ENCODE measurements at places on chromosomes 2 and 18.

DNA sequence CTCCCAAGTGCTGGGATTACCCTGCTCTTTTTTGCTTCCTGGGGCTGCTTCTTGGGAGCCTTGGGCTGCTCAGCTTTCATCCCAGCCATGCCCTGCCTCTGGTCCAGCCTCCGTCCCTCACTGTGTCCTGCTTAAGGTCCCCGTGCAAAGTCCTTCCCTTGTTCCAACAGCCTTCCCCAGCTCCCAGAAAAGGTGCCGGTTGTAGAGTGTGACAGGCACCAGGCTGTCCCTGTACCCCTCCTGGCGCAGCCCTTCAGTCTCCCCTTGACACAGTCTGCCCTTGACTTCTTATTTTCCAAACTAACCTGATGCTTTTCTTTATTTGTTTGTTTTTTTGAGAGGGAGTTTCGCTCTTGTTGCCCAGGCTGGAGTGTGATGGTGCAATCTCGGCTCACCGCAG lies 20.1 kb upstream of the ALPI start:
- DNase-seq, result peak; percentile 14

- DNase-seq, result no peak
Measured at GRCh38 chr2:156896294-156896693, 361.2 kb upstream of the GALNT5 start.

DNA sequence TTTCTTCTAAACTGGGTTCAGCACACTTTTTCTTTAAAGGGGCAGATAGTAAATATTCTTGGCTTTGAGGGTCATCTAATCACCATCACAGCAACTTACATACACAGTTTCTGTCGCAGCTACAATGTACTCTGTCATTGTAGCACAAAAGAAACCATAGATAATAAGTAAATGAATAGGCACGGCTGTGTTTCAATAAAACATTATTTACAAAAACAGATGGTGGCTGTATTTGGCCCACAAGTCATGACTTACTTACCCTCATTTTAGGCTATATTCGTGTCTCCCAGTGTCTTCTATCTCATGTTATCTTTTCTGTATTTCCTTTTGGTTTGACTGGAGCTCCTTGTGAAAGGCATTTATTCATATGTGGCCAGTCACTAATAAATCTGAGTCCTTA lies 168.3 kb downstream of the MAP2 start:
- DNase-seq, result no peak

- no peak for DNase-seq
Measured at GRCh38 chr18:48345596-48345995, 63.6 kb downstream of the ZBTB7C start.

- no peak for DNase-seq
Measured at GRCh38 chr2:127796389-127796788, 14.6 kb downstream of the WDR33 start.

GRCh38 chr2:166499281-166499680 lies 5.2 kb upstream of the SCN7A start:
- DNase-seq, result no peak

- no peak for DNase-seq
Measured at GRCh38 chr2:186273953-186274352, 212.1 kb upstream of the ZC3H15 start.

- DNase-seq, result no peak
Measured at GRCh38 chr2:14815201-14815600, 182.7 kb downstream of the LRATD1 start.

- no peak for DNase-seq
Measured at GRCh38 chr2:231185886-231186285, 12.5 kb upstream of the ARMC9 start.

- no peak for DNase-seq
Measured at GRCh38 chr2:127410871-127411652, 7.2 kb upstream of the PROC start.

DNA sequence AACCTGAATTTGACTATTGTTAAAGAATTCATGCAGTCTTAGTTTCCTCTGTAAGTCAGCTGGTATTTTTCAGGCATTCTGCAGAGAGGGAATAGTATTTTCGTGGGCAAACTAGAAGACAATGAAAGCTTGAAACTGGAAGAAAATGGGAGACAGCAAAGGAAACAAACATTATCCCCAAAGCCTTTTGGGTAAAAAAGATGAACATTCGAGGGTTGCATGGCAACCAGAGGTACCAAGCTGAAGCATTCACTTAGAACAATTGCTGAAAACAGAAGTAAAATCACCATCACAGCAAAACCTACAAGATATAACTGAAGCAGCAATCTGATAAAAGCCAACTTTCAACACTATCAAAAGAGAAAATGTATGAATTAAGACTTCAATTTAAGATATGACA lies 233.7 kb downstream of the SCG2 start:
- DNase-seq, result no peak

- no peak for DNase-seq
Measured at GRCh38 chr2:86254576-86255538, 55.6 kb downstream of the MRPL35 start.

DNA sequence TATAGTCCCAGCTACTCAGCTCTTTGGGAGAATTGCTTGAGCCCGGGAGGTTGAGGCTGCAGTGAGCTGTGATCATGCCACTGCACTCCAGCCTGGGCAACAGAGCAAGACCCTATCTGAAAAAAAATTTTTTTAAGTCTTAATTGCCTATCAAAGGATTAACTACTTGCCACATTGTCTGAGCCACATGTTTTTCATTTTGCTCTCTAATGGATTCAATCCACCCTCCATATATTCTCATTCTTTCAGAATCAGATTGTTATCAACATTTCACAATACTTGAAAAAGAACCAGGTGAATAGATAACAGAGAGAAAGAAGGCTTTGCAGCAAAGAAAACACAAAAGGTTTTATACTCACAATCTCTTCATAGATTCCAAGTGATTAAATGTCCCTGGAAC lies 61.0 kb downstream of the PXDN start:
- no peak for DNase-seq

- no peak for DNase-seq
Measured at GRCh38 chr2:211829725-211830124, 708.9 kb downstream of the ERBB4 start.
